ENCODE measurements at places on chromosomes 4 and X.

GRCh38 chr4:102157984-102158383 lies 187.3 kb downstream of the SLC39A8 start:
- no peak for DNase-seq

DNA sequence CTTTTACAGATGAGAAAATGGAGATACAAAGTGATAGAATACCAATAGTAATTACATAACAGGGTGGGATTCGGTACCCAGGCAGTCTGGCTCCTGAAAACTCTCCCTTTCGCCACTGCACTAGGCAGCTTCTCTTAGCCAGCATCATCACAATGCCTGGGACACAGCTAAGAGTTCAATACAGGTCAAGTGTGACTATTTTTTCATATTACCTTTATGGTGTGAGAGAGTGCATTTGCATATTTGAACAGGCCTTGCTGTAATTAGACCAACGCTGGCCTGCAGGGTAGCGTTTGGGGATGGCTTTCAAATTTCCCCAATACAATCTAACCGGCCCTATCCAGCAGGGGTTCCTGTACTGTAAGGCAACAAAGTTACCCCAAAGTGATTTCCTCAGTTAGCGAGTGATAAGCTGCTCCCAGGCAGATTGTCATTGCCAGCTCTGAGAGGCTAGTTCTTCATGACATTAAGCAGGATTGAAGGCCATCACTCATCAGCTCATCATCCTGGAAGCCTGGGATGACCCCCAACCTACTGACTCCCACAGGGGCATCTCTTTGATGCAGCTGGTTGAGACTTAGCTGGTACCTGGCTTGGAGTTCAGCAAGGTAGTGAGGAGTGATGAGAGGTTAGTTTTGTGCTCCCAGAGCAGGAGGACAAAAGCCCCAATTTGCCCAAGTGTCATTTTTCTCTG lies 836.8 kb upstream of the LCORL start:
- DNase-seq, result no peak

DNA sequence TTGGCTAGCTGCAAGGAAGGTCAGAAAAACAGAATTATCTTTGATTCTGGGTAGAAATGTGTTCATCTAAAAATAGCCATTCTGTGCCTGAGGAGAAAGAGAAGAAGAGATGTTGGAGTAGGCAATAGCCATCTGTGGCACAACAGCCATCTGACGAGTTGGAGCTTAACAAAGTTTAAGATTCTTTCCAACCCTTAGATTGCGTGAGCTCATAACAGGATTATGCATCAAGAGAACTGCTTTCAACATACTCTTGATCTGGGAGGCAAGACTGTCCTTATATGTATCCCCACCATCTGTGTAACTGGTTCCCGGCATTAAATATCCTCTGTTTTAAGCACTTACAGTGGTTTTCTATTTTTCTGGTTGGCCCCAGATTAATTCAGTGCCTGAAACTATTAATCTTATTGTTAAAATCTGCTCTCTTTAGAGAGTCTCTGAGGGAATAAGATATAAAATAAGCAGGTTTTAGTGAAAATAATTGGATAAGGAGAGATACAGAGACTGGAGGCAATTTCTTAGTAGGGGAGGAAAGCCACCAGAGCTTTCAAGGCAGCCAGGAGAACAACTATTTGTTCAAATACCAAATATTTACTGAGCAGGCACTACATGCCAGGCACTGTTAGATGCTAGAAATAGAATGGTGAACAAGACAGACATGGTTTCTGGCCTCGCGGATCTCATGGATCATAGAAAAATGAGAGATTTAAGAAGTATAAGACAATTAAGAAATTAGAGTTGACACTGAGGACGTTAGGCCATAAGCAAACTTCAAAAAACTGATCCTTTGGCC lies 398.0 kb downstream of the SMARCA1 start:
- no peak for DNase-seq

DNA sequence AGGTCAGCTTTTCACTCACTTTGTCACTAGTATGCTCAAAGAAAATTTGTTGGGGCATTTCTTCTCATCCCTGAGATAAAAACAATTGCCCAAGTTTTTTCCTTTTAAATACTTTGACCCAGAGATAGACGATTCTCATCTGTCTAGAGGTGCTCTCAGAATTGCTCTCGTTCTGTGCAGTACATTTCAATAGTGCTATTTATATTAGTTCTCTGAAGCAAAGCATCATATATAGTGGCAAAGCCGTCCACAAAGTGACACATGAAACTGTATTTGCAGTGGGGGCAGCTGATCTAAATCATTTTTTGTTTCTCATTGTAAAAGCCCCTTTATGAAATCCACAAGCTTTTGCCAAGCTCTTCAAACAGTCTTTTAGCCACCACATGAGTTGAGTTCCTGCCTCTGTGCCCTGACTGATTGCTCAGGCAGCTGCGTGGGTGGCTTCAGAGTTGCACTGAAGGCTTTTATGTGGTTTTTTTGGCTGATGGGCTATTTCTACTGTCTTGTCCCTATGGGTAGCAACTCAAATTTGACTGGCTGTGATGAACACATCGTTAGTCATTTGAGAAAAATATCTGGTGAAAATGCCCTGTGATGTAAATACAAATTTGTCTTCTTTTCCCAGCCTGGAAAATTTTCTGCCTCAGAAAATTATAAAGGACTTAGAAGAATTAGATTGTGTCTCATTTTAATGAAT lies 119.1 kb upstream of the OTUD4 start:
- DNase-seq, result no peak

DNA sequence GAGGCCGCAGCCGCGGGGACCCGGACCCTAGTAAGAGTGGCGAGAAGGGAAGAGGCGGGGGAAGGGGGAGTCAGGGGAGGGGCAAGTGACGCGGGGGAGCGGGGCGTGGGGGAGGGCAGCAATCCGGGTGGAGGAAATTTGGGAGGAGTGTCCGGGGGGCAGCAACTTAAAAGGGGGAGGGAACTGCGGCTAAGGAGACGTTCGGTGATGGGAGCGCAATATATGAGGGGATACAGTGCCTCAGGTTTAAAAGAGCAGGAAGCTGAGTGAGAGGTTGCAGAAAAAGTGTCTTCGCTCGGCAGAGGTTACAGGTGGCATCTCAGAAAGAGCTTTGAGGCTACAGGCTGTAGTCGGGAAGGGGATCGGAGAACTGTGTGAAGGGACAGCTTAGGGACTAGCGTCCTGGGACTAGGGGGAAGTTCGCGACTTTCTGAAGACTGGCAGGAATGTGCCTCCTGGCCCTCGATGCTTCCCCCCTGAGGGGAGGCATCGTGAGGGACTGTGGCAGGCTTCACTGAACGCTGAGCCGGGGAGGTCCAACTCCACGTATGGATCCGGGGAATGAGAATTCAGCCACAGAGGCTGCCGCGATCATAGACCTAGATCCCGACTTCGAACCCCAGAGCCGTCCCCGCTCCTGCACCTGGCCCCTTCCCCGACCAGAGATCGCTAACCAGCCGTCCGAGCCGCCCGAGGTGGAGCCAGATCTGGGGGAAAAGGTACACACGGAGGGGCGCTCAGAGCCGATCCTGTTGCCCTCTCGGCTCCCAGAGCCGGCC lies 519 bp downstream of the FOXO4 start:
- no peak for DNase-seq

Measured in C1 segment of cervical spinal cord (tissue), 14 donors.